ENCODE measurements at places on chromosomes 11 and 22.

GRCh38 chr11:30753994-30754393, 167.8 kb upstream of the MPPED2 start:
- DNase-seq, result no peak

GRCh38 chr11:32893093-32893342, 407 bp downstream of the QSER1 start:
- no peak for DNase-seq

DNA sequence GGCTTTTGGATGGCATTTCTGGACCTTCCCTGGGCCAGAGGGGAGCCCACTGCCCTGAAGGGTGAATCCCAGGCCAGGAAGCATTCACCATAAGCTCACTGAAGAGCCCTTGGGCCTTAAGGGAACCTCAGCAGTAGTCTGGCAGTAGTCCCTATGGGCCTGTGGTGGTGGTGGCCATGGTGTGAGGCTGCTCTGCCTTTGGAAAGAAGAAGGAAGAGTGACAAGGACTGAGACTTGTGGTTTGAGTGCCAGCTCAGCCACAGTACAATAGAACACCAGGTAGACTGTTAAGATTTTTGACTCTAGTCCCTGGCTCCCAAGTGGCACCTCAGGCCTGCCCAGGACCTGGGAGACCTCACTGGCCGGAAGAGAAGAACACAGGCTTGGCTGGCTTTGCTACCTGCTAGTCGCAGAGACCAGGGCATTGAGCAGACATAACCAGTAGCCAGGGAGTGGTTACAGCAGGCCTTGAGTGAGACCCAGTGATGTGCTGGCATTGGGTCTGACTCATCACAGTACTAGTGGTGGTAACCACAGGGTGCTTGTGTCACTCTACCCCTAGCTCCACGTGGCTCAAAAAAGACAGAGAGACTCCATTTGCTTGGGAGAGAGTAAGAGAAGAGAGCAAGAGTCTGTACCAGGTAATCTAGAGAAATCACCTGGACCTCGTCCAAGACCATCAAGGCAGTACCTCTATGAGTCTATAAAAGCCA, 259.8 kb upstream of the BLID start:
- no peak for DNase-seq

GRCh38 chr11:121422675-121423074, 29.4 kb upstream of the SORL1 start:
- no peak for DNase-seq

DNA sequence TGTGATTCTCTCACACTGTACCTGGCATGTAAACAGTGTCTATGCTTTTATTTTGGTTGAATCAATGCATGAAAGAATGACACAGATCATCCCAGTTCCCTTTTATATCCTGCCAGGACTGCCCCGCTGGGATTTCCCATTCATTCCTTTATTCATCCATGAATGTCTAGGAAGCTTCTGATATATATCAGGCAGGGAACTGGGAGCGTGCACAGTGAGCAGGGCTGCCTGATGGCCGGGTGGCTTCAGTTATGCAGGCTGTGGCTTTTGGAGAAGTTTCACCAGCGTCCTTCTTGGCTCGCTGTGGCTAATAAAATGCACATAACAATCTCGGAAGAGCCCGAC, 789.0 kb downstream of the TBC1D22A start:
- no peak for DNase-seq

DNA sequence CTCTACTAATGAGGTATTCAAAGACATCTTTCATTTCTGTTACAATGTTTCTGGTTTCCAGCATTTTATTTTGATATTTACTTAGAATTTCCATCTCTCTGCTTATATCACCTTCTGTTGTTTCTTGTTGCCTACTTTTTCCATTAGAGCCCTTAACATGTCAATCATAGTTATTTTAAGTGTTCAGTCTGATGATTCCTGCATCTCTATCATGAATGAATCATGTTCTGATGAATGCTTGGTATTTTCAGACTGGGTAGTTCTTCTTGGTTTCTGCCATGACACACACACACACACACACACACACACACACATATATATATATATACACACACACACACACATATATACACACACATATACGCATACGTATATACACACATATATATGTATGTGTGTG, 486.4 kb upstream of the ISX start:
- no peak for DNase-seq

DNA sequence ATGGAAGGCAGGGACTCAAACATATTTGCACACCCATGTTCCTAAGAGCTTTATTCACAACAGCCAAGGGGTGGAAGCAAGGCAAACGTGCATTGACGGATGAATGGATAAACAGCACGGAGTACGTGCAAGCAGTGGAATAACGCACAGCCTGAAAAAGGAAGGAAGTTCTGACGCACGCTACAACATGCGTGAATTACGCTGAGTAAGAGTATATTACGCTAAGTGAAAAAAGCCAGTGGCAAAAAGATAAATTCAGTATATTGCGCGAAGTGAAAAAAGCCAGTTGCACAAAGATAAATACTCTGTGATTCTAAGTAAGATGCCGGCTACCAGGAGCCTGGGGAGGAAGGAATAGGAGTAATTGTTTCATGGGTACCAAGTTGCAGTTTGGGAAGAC, 19.5 kb downstream of the PHF21B start:
- no peak for DNase-seq

DNA sequence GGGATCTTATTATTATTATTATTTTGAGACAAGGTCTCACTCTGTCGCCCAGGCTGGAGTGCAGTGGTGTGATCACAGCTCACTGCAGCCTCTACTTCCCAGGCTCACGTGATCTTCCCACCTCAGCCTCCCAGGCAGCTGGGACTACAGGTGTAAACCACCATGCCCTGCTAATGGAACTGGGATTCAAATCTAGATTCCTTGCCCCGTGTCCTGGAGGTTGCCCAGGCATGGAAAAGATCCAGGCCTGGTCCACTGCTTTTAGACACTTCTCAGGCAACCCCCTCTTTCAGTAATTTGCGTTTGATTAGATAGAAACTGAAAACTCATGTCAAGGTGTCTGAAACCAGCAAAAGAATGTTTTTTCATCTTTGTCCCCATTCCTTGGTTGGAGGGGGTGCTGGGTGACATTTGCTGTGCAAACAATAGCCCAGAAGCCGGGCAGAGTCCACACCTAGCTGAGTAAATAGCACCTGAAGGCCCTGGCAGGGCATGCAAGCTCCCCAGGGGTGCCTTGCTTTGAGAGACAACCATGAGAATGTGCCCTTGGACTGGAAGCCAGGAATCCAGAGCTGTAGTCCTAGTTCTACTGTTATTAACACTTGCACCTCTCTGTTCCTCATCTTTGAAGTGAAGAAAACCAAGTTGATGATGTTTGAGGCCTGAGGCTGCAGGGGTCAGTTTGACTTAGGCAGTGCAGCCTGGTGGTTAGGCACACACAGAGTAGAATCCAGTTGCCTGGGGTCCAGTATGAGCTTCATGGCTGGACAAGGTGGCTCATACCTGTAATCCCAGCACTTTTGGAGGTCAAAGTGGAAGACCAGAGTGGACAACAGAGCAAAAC, 19.1 kb upstream of the XBP1 start:
- DNase-seq, result no peak

GRCh38 chr11:74012074-74012809, 3.4 kb upstream of the UCP3 start:
- DNase-seq, result no peak

DNA sequence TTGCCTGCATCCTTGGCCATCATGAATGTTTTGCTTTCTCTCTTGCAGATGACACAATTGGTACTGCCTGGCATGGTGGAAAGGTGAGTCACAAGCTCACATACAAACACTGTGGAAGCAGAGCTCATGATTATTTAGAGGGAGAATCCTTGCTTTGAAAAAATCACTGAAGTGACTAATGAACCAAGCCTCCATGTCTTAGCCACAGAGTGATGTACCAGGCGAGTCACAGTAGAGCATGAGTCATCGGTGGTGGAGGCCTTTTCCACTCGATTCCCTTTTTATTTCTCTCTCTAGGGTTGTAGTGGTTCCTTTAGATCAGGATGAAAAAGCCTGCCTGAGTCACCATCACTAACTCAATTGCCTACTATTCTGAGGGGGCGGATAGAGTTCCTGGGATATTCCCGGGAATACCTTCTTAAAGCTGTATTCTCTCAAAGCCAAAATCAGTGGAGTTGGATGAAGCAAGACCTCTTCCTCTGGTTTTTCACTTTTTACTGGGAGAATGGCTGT, 49.6 kb upstream of the ALKBH3 start:
- DNase-seq, result peak; percentile 3

All from amygdala (tissue), 56 donors.